ENCODE measurements at places on chromosomes 1 and 21.

DNA sequence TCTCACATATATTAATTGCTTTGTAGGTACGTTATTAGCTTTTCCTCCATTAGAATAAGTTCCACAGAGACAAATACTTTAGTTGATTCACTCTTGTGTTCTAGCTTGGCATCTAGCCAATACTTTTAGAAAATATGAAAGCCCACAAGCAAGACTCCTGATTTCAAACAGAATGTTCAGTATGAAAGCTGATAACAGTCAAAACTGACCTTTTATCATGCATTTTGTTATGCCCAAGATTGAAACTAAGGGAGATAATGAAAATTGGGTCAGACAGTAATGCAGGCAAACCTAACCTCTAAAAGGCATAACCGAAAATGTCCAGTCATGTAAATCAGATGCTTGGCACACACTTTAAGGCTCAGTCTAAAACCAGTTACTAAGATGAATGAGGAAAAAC lies 61.7 kb downstream of the ERICH3 start:
- no peak overlapping the region for H3K4me3 ChIP-seq
- 0 out of 2 replicates have a peak, but pooled peaks cover 6% of the 10 kb centered on the region for H3K27me3 ChIP-seq
- no peaks in the 10 kb centered on the region for H3K4me1 ChIP-seq

- H3K4me3 ChIP-seq = no peak overlapping the region
- H3K36me3 ChIP-seq = no peaks in the 10 kb centered on the region
- no peaks in the 10 kb centered on the region for H3K4me1 ChIP-seq
- DNase-seq = no peak
- no peaks in the 10 kb centered on the region for H3K27me3 ChIP-seq
Measured at GRCh38 chr1:53557830-53558738, 98.9 kb downstream of the DMRTB1 start.

DNA sequence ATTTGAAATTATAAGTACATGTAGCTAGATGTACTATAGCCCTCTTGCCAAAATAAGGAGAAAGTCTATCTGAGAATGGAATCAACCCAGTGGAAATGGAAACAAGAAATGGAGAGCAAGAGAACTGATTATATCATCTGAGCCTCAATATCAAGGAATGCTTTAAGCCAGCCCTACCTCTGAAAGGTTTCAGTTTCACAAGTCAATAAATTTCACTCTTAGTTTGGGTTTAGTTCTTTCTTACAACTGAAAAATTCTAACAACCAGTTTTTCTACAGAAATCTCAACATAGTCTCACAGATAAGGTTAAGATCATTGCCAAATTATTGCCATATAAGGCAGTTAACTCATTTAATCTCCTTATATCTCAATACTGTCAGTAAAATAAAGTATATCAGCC lies 80.0 kb downstream of the EPS15 start:
- H3K4me1 ChIP-seq = peaks cover 4% of the 10 kb centered on the region
- no peak for DNase-seq
- no peak overlapping the region for H3K27ac ChIP-seq
- H3K27me3 ChIP-seq = no peaks in the 10 kb centered on the region
- H3K4me3 ChIP-seq = no peak overlapping the region

- H3K4me1 ChIP-seq = peaks cover 17% of the 10 kb centered on the region
- H3K27ac ChIP-seq = no peak overlapping the region
- no peaks in the 10 kb centered on the region for H3K27me3 ChIP-seq
- H3K36me3 ChIP-seq = no peaks in the 10 kb centered on the region
Measured at GRCh38 chr1:47901001-47901575, 96.1 kb downstream of the TRABD2B start.

DNA sequence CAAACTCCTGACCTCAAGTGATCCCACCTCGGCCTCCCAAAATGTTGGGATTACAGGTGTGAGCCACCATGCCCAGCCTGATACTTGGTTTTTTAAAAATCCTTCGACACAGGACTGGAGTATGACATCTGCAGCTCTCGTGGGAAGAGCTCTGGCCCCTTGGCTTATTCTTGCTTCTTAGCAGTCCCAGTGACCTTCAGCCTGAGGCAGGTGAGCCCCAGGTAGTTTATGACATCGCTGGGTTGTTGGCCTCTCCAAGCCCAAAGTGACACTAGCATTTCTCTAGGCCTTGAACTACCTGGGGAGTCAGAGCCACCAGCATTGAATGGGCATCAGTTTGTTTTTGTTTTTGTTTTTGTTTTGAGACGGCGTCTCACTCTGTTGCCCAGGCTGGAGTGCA lies 15.9 kb upstream of the IFNGR2 start:
- H3K4me1 ChIP-seq = peaks cover 16% of the 10 kb centered on the region
- H3K27ac ChIP-seq = no peak overlapping the region
- no peaks in the 10 kb centered on the region for H3K36me3 ChIP-seq
- no peak overlapping the region for H3K4me3 ChIP-seq
- H3K27me3 ChIP-seq = no peaks in the 10 kb centered on the region
- no peak for DNase-seq

DNA sequence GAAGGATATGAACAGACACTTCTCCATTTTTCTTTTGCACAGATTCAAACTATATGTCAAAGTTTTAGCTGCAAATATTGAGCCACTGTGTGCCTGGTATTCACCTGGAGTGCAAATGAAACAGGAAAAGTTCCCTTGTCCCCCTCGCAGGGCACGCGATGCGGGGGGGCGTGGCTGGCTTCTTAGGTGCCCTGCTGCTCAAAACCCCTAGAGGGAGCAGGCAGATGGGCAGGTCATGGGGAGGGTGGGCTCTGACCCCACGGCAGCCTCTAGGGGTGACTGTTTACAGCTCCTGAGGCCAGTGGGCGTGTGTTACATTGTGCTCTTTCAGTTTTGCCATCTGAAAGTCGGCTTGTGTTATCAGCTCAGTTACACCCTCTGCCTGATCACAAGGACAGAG lies 931.2 kb upstream of the B3GALT2 start:
- no peak overlapping the region for H3K27ac ChIP-seq
- H3K4me1 ChIP-seq = no peaks in the 10 kb centered on the region
- H3K36me3 ChIP-seq = no peaks in the 10 kb centered on the region
- no peak overlapping the region for H3K4me3 ChIP-seq
- H3K27me3 ChIP-seq = no peaks in the 10 kb centered on the region

DNA sequence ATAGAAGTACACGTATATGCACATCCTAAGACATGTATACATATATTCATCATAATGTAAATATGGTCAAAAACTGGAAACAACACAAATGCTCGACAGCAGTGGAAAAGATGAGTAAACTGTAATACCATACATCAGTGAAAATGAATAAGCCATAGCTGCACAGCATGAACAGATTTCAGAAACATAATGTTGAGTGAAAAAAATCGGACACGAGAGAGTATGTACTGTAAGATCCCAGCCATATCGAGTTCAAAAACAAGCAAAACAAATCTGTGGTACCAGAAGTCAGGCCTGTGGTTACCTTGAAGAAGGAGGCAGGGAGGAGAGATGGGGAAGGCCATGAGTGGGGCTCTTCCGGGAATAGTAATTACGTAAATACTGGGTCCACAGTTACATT lies 90.4 kb downstream of the GLIS1 start:
- H3K27ac ChIP-seq = no peak overlapping the region
- no peak for DNase-seq
- H3K4me3 ChIP-seq = no peak overlapping the region
- no peaks in the 10 kb centered on the region for H3K4me1 ChIP-seq
- H3K36me3 ChIP-seq = no peaks in the 10 kb centered on the region

- no peak overlapping the region for H3K4me3 ChIP-seq
- peaks cover 59% of the 10 kb centered on the region for H3K27me3 ChIP-seq
- no peaks in the 10 kb centered on the region for H3K4me1 ChIP-seq
- DNase-seq = no peak
- H3K27ac ChIP-seq = no peak overlapping the region
Measured at GRCh38 chr21:37800057-37800455, 116.2 kb downstream of the KCNJ6 start.
